ENCODE measurements at places on chromosomes 12 and 14.

- no peak for DNase-seq
Observed at GRCh38 chr12:75998292-75999063, 33.1 kb downstream of the PHLDA1 start.

DNA sequence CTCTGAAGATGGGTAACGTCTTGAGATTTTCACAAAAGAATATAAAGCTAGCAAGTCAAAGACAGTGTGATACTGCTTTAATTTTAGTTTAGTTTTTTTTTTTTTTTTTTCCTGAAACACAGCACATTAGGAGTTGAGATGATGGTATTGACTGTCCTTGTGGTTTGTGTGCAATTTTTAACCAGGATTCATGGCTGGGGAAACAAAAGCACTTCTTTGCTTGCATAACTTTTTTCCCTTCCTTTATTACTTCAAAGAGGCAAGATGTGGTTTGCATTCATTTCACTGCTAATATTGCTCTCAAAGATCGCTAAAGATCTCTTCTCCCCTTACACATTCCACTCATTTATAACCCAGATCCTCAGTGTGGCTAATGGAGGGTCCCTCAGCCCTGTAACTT is 157.1 kb upstream of the PZP start:
- no peak for DNase-seq

DNA sequence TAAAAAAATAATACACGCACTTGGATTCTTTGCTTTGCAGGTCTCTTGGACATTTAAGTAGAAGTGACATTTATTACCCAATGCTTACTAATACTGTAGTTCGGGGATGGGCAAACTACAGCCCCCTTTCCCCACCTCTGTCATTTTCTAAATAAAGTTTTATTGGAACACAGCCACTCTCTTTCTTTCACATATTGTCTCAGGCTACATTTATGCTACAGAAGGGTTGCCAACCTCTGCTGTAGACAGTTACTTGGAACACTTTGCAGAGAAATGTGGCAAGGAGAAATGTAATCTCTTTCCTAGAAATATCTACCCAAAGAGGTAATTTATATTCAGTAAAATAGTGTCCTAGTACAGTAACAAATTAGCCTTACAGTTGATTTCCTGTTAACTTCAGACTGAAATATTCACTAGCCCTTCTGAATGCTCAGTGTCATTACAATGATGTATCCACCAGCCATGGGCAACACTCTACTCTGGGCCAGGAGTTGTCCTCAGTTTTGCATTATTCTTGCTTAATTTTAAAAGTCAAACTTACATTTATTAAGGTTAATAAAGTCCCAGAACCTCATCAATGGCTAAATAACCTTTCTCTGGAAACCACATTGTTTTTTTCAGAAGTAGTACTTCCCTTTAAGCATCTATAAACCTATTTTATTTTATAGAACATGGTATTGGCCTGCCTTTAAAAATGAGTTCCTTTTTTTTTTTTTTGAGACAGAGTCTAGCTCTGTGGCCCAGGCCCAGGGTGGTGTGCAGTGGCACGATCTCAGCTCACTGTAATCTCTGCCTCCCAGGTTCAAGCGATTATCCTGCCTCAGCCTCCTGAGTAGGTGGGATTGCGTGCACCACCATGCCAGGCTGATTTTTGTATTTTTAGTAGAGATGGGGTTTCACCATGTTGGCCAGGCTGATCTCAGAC is 269.6 kb upstream of the AMIGO2 start:
- DNase-seq: no peak

GRCh38 chr14:97878727-97879126 is 1081.5 kb downstream of the VRK1 start:
- DNase-seq: peak; percentile 49

GRCh38 chr12:76410781-76411180 is 62.6 kb upstream of the BBS10 start:
- DNase-seq: no peak

DNA sequence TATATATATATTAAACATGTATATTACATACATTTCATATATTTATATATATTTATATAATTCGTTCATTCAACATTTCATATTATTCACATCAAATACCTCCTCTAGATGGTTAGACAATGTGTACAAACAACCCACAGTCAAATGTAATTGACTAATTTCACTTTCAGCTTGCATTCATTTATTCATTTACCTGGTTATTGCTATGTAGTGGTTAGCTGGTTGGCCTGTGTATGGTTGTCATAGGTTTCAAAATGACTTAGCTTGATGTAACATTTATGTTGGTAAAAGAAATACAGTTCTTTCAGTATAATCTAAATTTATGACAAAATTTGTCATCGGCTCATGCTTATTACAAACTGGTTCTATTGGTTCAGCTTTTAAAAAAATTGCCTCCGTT is 389 bp downstream of the OR4K13 start:
- no peak for DNase-seq

- DNase-seq: no peak
Observed at GRCh38 chr14:45743884-45744283, 490.9 kb upstream of the MIS18BP1 start.

DNA sequence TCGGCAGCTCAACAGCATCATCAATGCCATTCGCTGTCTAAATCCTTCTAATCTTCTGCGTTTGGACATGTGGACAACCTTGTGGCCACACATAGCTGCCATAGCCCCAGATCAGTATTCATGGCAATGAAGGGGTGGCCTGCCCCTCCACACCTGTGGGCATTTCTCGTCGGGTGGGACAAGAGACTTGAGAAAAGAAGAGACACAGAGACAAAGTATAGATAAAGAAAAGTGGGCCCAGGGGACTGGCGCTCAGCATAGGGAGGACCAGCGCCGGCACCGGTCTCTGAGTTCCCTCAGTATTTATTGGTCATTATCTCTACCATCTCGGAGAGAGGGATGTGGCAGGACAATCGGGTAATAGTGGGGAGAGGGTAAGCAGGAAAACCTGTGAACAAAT is 42.3 kb downstream of the MAGOHB start:
- no peak for DNase-seq

DNA sequence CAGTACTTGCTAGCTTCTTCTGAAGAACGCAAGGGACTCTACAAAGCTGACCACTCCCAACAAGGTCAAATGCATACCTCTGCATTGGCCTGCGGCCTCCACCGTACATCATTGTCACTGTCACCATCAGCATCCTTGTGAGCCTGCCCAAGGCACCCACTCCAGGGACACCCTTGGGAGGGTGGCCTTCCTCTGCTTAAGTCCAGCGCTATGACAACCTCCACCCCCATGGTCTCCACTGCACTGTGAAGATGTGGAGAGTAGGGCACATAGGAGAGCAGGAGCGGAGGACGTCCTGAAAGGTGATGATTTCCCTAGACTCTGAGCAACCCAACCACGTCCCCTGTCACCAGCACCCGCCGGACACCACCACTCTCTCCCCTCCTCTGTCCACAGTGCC is 252.8 kb downstream of the ALG10 start:
- DNase-seq: no peak

GRCh38 chr14:99468081-99468480 is 12.6 kb downstream of the SETD3 start:
- DNase-seq: no peak

GRCh38 chr12:91854725-91855124 is 290.9 kb downstream of the BTG1 start:
- DNase-seq: no peak

GRCh38 chr14:36524220-36524837 is 4.3 kb upstream of the NKX2-1 start:
- DNase-seq: no peak

GRCh38 chr14:91985521-91986255 is 38.2 kb upstream of the FBLN5 start:
- DNase-seq: no peak

DNA sequence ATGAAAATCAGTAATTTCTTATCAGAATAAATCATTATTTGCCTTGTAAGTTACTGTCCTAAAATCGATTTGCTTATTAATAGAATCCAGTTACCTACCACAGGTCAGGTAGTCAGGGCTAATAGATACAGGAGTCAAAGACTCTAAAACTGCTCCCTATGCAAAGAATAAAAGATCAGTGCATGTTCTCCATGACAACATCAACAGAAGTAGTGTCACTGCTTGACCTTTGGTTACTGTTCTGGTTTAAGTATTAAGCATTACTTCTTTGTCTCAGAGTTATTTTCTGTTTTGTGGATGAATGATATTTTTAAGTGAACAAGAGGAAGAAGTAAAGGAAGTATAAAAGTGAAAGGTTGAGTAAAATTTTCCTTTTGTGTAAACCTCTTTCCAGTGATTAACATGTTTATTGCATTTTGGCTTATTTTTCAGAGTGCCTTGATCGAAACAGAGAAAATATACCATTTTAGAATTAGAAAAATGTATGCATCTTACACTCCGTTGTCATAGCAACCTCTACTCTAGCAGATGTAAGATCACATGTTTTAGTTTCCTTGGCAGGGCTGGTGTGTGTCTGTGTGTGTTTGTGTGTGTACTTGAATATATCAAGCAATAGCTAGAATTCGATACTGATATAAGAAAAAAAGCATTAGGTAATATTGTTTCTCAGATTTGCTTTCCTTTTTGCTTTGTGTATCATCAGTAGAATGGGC is 44.7 kb downstream of the ABCD2 start:
- peak; percentile 18 for DNase-seq

DNA sequence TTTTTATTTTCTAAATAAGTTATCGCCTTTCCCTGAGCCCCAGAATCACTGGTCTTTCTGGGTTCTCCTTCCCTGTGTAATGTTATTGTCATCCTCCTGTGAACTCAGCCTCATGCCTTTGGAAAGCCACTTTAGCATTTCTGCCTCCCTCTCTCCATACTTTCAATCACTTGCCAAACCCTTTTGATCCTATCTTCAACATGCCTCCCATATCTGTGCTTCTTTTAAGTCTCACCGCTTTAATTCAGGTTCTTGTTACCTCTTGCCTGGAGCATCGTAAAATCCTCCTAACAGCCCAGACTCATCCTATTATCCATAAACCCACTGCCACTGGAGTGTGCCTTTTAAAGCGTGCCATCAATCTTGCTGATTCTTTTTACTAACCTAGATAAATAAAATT is 321.8 kb downstream of the BMP4 start:
- DNase-seq: no peak

DNA sequence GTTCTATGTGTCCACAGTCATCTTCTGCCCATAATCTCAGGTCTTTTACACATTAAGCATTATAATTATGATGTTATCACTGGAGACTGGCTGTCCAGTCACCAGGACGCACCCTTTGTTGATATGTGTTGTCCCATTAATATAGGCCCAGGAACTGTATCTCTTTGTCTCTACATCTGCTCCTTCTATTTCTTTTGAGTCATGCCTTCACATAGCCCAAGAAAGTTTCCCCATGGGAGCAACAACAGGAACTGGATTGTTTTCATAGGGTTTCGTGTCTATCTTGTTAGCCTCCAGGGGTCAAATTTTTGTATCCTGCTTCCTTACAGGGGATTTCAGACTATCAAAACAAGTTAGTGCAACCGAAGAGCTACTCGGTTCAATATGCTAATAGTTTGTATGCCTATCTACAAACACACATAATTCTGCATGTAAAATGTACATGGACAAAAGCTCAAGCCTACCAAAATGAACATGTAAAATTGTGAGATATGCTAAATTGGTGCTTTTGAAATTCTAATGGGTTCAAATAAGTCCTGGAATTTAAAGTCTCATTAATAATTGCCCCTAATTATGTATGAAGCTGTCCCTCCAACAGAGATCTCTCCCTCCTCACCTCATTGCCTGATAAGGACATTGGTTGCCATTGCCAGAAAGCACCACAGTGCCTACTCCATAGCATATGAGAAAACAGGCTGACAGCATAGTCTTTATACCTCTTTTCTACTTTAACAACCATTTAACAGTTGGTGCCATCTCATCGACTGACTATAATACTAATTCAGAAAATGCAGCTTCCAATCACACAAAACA is 99.8 kb upstream of the DIO2 start:
- no peak for DNase-seq

DNA sequence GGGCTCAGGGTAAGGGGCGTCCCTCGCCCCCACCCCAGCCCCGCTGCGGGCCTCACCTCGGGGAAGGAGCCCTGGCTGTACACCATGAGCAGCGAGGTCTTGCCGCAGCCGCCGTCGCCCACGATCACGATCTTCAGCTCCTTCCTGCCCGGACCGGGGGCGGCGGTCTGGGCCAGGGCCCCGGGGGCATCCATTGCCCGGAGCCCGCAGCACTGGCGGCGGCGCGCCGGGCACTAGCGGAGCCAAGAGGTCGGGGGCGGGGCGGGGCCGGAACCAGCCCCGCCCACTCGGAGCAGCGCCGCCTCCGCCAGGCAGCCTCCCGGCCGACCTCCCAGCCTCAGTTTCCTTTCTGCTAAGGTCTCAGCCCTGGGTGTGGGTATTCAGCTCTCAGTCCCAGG is at the start of gene RHOF:
RHOF (minus strand) TSS at position 249 of the 398 bp plus-strand sequence; CDS start at position 194, 55 bp downstream.
- DNase-seq: no peak

DNA sequence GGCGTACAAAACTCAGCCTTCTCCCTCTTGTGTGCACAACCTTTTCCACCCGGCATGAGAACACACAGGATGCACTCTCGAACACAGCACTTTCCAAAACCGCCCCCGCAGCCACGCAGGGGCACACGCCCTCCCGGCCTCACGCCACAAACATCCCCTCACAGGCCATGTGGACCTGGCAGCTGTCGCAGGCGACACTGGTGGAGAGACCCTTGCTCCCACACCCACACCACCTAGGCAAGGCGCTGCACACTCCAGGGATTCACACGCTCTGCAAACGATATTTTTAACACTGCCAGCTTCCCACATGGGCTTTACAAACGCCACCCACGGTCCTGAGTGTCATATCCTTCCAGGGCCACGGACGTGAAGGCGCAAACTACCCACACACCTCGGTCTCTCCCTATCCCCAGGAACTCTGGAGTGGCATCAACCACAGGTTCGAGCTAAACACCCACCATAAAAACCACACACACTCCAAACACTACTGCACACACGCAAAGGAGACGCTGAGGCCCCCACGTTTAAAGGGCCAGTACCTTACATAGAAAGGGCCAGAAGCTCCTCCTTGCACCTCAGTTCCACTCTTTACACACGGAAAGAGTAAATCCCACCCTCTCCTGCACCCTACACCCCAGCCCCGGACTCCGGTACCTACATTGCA is 12.4 kb upstream of the ITGB7 start:
- DNase-seq: no peak

- no peak for DNase-seq
Observed at GRCh38 chr14:21220874-21221477, 48.3 kb downstream of the HNRNPC start.

DNA sequence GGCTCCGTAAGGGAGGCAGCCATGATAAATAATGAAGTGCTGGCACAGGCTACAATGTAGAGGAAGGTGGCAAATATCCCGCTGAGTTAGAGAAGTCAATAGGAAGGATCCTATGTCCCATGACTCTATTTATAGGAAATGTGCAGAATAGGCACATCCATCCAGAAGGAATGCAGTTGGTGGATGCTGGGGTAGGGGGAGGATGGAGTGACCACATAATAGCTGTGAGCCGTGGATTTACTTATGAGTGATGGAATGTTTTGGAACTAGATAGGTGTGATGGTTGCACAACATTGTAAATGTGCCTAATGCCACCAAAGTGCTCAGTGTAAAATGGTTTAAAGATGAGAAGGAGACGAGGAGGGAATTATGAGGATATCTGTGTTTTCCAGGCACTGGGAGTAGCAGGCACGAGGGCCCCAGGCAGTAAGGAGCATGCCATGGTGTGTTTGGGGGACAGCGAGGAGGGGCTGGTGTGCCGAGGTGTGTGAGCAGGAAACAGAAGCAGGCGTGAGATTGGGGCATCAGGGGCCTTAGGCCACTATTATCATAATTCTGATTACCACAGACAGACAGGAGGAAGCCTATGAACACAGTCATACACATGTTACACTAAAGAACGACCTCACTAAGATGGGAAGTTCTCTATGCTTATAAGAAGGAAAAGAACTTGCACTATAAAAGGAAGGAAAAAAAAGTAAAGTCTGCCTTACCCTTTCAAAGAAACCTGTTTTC is 837.3 kb upstream of the TMEM132C start:
- DNase-seq: no peak

Measured in muscle of arm (tissue), 14 donors.